ENCODE measurements at places on chromosomes 1 and 21.

- DNase-seq = no peak
Observed at GRCh38 chr1:191508239-191508638, 650.0 kb upstream of the RGS18 start.

- DNase-seq = peak; percentile 75
Observed at GRCh38 chr1:219927956-219928790, at the start of gene SLC30A10. TSS of gene SLC30A10 (minus strand) at chr1:219928557. CDS start at chr1:219928440, 117 bp downstream.

DNA sequence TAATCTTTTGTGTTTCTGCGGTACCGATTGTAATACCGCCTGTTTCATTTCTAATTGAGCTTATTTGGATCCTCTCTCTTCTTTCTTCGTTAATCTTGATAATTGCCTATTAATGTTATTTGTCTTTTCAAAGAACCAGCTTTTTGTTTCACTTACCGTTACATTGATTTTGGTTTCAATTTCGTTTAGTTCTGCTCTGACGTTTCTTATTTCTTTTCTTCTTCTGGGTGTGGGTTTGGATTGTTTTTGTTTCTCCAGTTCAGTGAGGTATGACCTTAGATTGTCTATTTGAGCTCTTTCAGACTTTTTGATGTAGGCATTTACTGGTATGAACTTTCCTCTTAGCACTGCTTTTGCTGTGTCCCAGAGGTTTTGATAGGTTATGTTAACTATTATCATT lies 9.4 kb downstream of the OR2M2 start:
- DNase-seq = no peak

DNA sequence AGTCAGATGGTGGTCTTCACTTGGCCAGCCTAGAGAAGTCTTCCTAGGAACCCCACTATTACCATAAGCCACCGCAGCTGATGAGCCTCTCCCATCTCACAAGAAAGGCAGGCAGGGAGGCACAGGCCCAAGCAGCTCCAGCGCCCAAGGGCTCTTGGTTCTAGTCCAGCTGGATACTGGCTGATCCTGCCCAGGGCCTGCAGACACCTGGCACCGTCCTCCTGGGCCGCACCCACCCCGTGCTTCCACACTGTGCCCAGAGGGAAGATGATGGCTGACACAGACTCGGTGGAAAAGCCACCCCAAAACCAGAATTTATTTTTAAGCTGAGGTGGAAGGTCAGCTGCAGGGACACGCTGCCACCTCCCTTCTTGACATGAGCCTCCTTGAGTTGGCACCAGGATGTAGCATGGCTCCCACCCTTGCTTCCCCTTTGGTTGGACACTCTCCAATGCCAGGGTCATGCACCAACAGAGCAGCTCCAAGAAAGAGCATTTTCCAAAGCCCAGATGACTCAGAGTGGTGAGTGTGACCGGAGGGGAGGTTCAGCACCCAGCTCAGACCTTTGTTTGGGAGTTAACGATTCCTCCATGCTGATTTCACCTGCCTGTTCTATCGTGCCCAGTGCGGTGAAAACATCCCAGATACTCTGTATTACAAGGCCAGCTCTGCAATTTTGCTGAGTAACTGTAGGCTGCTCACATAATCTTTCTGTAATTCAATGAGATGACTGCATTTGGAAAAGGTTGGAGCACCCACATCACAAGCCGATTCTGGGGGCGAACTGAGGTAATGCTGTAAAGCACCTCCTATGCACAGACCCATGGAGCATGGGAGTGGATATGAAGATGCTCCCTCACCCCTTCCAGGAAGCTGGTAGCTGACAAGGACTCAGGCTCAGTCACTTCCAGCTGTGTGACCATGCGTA lies 63.1 kb upstream of the SLC2A1 start:
- no peak for DNase-seq

DNA sequence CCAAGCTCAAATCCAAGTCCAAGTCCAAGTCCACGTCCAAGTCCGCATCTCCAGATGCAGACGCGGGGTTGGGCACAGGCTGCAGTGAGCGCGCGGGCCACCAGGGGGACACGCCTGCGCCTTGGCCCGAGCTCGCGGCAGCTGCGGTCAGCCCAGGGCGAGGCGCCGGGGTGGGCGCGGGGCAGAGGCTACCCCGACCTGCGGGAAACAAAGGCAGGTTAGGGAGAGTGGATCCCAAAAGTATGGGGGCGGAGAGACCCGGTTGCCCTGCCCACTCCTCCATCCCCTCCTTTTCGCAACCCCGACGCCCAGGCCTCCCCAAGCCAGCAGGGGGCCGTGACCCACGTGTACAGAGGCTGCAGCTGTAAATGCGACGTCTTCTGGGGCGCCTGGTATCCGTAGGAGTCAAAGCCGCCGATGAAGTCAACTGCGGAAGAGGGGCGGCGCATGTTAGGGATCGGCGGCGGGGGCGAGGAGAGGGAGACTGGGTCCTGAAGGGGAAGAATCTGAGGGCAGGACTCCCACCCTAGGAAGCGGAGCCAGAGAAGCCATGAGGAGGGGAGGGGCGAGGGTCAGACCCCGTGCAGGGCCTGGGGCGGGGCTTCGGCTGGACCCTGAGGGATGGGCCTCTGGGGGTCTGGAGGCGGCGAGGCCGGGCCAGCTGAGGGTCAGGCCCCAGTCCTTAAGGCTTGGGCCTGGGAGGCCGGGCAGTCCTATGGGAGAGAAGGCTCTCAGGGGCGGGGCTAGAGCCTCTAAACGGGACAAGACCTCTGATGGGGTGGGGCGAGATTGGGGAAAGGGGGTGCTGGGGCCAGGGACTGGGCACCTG lies 58.0 kb downstream of the NKAIN1 start:
- peak; percentile 75 for DNase-seq

GRCh38 chr1:153292185-153292584 lies 20.6 kb downstream of the PGLYRP3 start:
- DNase-seq = no peak

DNA sequence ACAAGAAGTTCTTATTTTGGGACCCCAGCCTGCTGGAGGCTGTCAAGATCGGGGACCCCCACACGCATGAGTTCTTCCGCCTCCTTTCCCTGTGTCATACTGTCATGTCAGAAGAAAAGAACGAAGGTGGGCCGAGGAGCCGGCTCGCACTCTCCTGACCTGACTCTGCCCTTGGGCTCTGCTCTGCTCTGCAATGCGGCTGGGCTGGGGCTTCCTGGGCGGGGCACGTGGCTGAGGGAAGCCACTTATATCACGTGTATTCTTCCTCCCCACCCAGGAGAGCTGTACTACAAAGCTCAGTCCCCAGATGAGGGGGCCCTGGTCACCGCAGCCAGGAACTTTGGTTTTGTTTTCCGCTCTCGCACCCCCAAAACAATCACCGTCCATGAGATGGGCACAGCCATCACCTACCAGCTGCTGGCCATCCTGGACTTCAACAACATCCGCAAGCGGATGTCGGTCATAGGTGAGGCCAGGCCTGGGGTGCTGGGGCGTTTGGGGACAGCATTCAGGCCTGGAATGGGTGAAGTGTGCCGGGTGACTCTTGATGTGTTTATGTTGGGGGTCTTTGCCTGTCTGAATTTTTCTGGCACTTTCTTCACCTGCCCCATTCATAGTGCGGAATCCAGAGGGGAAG lies 17.6 kb downstream of the ATP8B2 start:
- no peak for DNase-seq

All from HuH-7.5 (cell line).